Pancreas (tissue), 10 donors: ENCODE measurements at places on chromosomes 3 and 15. TPM values are rescaled to one million over a fixed set of nuclear protein-coding genes. Genes with fewer than 3 reads are reported as not detected.

The SLC35G2 gene
- total RNA-seq = 1.5 TPM

The SERINC4 gene
- total RNA-seq = not detected

The GALNT15 gene
- 2.3 TPM for total RNA-seq

The MAP2K1 gene
- 15.8 TPM for total RNA-seq

The MESP1 gene
- 2.4 TPM for total RNA-seq

The NPAP1 gene
- 0.21 TPM for total RNA-seq

The GPR156 gene
- 0.16 TPM for total RNA-seq

The CCDC33 gene
- not detected for total RNA-seq

The HESX1 gene
- 0.49 TPM for total RNA-seq

The CDHR4 gene
- not detected for total RNA-seq

The MEX3B gene
- total RNA-seq = 0.64 TPM

The TMIE gene
- 0.08 TPM for total RNA-seq
